NCI-H1930 (cell line): ENCODE measurements at places on chromosomes 11 and 22.

GRCh38 chr11:47154616-47155570 is 21.8 kb downstream of the ARFGAP2 start:
- DNase-seq = no peak

- DNase-seq = no peak
Measured at GRCh38 chr11:1729692-1730011, 20.7 kb downstream of the IFITM10 start.

GRCh38 chr11:111086058-111086457 is 159.5 kb upstream of the POU2AF2 start:
- DNase-seq = peak; percentile 76

DNA sequence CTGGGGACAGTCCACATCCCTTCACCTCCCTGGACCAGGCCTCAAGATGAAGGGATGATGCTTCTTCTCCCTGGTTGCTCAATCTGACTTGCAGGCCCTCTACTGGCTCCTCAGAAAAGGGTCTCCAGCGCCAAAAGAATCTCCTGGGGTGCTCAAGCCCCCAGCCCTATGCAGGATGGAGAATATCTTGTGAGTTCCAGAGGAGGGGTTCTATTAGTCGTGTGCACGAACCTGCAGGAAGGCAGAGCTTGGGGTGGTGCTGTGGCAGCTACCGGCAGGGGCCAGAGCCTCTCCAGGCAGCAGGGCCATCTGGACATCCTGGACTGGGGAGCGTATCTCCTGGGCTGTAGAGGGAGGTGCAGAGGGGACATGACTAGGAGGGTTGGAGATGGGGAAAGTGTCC is 1339.5 kb downstream of the BRD1 start:
- no peak for DNase-seq

DNA sequence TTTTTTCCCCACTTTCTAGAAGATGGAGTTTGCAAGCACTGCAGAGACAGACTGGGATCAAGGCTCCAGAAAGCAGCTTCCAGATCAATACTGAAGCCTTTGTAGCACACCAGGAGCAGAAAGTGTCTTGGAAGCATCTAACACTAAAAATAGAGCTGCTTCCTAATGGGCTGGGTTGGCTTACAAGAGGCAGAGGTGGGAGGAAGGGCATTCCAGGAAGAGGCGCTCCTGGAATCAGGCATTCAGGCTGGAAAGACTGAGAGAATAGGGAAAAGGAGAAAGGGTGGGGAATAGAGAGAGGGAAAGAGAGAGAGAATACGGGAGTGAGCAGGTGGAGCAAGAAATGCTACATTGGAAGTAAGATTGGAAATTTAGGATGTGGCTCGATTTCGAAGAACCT is 395.9 kb downstream of the OPCML start:
- DNase-seq = no peak
